ENCODE measurements at places on chromosomes 6 and 20.

- DNase-seq = no peak
Measured at GRCh38 chr6:46891252-46891795, 30.4 kb downstream of the ADGRF5 start.

DNA sequence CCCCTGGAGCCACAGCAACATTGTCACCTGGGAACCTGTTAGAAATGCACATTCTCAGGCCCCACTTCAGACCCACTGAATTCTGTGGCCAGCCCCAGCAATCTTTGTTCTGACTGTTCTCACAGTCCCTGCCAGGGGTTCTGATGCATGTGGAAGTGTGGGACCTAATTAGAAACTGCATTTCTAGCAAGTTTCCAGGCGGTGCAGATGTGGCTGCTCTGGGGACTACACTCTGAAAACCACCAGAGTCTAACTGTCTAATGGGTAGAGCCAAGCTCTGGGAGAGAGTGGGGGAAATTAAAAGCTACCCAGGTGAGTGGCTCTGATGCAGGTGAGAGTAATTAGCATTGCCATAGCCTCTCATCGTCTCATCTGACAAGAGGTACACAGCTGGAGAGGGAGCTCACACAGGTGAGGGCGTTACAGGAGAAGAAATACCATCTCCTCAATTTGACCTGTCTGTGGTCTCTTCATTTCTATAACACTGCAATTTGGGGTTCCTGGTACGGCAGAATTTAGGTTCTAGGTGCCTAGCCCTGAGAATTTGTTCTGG lies 66.0 kb downstream of the SNX5 start:
- DNase-seq = no peak

DNA sequence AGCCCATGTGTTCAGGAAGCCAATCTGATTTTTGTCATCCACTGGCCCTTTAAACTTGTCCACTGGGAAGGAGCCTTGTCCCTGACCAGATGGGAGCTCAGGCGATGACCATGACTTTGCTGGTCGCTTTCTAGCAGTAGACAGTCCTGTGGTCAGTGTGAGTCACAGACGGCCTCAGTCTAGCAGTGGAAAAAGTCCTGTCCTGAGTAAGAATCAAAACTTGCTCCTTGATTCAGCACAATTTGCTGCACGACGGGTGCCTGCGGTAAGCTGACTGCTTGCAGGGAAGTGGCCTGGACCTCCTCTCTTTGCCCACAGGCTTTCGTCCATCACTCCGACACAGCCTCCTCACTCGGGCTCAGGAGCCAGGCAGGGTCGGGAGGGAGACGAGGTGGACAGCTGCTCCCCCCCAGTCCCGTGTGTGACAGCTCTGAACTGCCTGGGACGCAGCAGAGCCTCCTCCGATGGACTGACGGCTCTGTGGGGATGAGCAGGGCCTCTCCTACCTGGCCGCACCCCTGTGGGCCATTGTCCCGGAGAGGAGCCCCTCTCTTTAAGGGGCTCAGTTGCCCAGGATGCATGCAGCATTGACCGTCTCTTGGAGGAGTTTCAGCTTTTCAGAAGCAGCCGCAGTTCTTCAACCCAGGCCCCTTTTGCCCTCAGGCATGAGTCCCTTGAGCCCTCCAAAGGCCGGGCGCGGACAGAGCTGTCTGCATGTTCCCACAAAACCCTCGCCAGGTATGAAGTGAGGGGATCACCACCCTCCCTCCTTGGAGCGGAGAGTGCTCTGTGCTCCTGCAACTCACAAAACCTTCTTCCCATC lies 209.2 kb downstream of the ANKRD60 start:
- DNase-seq = no peak

- DNase-seq = no peak
Measured at GRCh38 chr6:63742060-63742459, 106.5 kb downstream of the PHF3 start.

DNA sequence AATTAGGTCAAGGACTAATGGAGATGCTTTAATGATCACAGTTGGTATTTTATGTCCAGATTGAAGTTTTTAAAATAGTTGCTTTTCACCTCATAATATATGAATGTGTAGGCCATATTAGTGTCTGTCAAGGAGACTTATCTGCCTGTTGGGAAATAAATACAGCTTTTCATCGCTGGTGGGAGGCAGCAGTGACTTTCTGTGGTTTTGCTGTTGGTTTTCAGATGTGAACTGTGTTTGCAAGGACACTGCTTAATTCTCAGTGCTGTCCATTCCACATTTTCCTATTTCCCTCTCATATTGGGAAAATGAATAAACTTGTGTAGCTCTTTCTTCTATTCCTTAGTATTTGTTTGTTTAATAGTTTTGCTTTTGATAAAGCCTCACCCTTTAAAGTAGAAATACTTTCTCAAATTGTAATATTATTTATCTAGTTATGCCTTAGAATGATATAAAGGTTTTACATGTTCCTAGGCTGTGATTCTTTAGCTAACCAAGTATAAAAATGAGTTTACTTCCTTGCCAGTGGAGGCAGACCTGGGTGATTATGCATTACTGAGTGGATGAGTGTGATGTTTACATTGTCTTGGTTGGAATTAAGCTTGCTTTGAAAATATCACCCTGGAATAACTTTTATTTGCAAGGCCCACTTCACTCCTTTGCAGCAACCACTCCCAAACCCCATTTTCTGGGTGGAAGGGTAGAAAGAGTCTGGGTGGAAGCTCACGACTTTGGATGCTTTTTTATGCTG lies 3.3 kb downstream of the PLCB4 start:
- DNase-seq = peak; percentile 33
